Dermis blood vessel endothelial cell (primary cell): ENCODE measurements at places on chromosomes 2 and 18.

- no peak for DNase-seq
Measured at GRCh38 chr2:83970217-83970929, 488.7 kb downstream of the SUCLG1 start.

GRCh38 chr2:230137902-230138539, 69.3 kb upstream of the SLC16A14 start:
- no peak for DNase-seq

- DNase-seq: peak; percentile 95
Measured at GRCh38 chr2:238864207-238865014, 16.5 kb downstream of the TWIST2 start.

DNA sequence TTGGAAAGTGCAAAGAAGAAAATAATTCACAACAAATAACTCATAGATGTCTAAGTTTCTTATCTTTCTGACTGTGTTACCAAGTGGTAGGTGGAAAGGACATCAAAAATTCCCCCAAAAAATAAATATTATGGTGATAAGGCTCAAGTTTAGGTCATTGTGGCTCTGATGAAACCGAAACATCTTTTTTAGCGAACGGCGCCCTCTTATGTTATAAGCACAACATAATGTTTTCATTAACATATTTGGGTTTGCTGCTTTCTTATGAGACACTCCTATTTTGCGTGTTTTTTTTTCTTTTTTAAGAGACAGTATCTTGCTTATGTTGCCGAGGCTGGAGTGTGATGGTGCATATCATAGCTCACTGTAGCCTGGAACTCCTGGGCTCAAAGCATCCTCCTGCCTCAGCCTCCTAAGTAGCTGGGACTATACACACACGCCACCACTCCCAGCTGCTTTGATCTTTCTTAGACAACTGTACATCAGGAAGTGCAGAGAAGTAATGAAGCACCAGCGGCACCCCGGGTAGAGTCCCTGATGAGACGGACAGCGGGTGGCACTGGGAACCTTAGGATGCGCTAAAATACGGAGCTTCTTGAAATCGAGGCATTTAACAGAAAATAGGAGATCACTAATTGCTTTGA, 38.5 kb upstream of the SLC35G4 start:
- DNase-seq: peak; percentile 12

GRCh38 chr2:109321570-109321969, 192.6 kb downstream of the SH3RF3 start:
- no peak for DNase-seq

GRCh38 chr2:56211048-56211447, 27.3 kb downstream of the CCDC85A start:
- DNase-seq: peak; percentile 50

- DNase-seq: peak; percentile 79
Measured at GRCh38 chr2:206642075-206643025, at the start of gene FAM237A. Gene FAM237A (plus strand): TSS chr2:206642487. CDS start chr2:206644237, 1,750 bp downstream.

GRCh38 chr2:192277494-192278109, 82.9 kb upstream of the TMEFF2 start:
- DNase-seq: no peak

DNA sequence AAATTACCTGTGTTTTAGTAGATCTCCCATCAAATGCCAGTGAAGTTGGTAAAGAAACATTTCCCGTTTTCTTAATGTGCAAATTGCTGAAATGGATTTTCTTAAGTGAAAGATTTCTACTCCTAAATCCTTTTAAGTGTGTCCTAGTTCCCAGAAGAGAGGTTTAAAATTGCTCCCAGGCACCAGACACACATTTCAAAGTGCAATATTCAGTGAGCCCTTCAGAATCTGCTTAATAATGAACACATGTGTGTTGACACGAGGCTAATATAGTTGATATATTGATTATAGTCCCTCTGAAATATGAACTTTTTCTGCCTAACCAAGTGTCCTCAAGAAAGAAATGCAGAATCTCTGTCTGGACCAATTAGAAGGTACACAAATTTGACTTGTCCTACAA, 861.7 kb upstream of the CNTNAP5 start:
- no peak for DNase-seq

DNA sequence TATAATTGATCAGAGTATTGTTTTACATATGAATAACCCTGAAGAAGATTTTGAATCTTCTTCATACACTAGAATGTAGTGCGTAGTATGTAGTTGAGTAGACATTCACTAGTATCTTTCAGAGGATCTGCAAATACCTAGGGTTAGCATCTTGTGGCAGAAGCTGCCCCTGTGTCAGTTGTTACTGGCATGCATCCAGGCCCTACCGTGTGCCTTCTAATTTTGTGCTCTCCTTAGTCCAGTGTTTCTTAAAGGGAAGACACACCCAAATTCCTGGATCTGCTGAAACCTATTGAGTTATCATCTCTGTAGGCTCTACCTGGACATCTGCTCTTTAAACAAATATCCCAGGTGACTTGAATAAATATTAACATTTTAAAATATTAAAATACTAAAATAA, 99.7 kb upstream of the SERTAD2 start:
- no peak for DNase-seq

- no peak for DNase-seq
Measured at GRCh38 chr2:219567791-219568361, 3.5 kb downstream of the OBSL1 start.

GRCh38 chr18:70553245-70553935, 264.5 kb downstream of the SOCS6 start:
- no peak for DNase-seq

DNA sequence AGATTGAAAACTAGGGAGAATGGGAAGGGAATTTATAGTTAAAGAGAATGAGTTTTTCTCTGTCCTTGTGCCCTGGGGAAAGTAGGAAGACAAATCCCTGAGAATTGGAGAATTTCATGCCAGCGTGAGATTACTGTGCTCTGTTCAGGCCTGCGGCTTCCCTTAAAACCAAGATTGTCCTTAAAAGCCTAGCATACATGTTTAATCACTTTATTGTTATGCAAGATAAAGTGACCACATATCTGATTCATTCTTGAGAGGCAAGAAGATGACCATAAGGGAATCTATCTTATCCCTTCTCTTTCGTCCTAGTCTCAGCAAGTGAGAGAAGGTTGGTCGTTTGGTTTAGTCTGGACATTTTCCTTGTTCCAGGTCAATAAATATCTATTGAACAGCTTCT, 75.9 kb downstream of the ADCYAP1 start:
- no peak for DNase-seq
